ENCODE measurements at places on chromosomes 7 and 10. TPM values are rescaled to one million over a fixed set of nuclear protein-coding genes. Genes with fewer than 3 reads are reported as not detected.

- H3K27ac ChIP-seq: no peak overlapping the region
- H3K36me3 ChIP-seq: no peaks in the 10 kb centered on the region
- no peaks in the 10 kb centered on the region for H3K27me3 ChIP-seq
- DNase-seq: no peak
Measured at GRCh38 chr7:26292768-26293560, 1.3 kb downstream of the SNX10 start.

The ANKRD61 gene
- not detected for total RNA-seq

The FANK1 gene
- 13.3 TPM for total RNA-seq

DNA sequence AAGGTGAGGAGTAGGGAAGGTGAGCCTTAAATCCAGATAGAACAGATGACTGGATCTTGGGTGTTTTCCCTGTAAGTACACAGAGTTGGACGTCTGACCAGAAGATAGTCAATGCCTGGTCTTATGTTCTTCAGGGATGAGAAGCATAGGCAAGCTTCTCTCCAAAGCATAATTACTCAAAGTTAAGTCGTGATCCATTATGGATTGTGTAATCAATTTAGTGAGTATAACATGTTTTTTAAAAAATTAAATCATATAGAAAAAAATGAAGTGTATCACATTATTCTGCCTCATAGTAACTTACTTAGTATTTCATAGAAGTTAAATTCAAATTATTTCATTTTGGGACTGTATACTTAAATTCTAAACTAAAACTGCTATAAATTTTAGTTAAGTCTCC, 39.7 kb downstream of the KDM7A start:
- no peak overlapping the region for H3K4me3 ChIP-seq
- no peak overlapping the region for H3K27ac ChIP-seq
- H3K36me3 ChIP-seq: peaks cover 16% of the 10 kb centered on the region
- no peaks in the 10 kb centered on the region for H3K27me3 ChIP-seq
- no peak for DNase-seq

GRCh38 chr10:80924063-80924952, 386.6 kb downstream of the SH2D4B start:
- H3K27me3 ChIP-seq: no peaks in the 10 kb centered on the region
- H3K4me1 ChIP-seq: no peaks in the 10 kb centered on the region
- no peak overlapping the region for H3K4me3 ChIP-seq
- no peak overlapping the region for H3K27ac ChIP-seq
- peak; percentile 52 for DNase-seq
- no peaks in the 10 kb centered on the region for H3K36me3 ChIP-seq

- H3K4me1 ChIP-seq: no peaks in the 10 kb centered on the region
- no peak for DNase-seq
- H3K4me3 ChIP-seq: no peak overlapping the region
- H3K36me3 ChIP-seq: no peaks in the 10 kb centered on the region
- H3K27me3 ChIP-seq: 0 out of 2 replicates have a peak, but pooled peaks cover 8% of the 10 kb centered on the region
- no peak overlapping the region for H3K27ac ChIP-seq
Measured at GRCh38 chr10:96651998-96652431, 65.2 kb upstream of the TM9SF3 start.

Data from GM23248 (cell line).